ENCODE measurements at places on chromosomes 4 and X.

DNA sequence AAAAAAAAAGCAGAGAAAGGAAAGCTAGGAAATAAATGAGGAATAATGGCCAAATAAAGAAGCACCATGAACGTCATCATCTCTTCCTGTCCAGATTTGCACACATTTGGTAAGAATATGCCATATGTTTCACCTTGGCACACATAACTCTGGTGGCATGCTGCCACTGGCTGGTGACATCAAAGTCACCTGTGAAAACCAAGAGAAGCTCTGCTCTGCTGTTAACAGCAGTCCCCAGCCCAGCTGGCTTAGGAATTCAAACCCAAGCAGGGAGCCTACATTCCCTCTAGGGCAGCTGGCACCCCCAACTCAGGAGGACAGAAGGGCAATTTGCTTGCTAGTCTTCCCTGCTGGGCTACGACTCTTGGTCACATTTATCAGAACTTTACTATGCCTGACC, 77.6 kb downstream of the RASL11B start:
- DNase-seq, result no peak

DNA sequence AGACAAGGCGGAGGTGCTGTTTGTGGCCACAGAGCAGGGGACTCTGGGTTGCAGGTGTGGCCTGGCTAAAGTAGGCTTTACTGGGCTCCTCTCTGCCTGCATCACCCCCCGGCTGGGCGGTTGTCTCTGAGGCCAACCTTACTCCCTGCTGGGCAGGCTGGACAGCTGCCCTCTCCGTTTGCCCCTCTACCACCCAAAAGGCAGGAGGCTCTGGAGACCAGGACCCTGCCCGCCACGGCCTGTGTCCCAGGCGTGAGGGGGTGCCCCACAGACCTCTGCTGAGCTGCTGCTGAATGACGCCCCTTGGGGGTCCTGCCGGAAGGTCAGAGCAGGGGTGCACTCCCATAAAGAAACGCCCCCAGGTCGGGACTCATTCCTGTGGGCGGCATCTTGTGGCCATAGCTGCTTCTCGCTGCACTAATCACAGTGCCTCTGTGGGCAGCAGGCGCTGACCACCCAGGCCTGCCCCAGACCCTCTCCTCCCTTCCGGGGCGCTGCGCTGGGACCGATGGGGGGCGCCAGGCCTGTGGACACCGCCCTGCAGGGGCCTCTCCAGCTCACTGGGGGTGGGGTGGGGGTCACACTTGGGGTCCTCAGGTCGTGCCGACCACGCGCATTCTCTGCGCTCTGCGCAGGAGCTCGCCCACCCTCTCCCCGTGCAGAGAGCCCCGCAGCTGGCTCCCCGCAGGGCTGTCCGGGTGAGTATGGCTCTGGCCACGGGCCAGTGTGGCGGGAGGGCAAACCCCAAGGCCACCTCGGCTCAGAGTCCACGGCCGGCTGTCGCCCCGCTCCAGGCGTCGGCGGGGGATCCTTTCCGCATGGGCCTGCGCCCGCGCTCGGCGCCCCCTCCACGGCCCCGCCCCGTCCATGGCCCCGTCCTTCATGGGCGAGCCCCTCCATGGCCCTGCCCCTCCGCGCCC, 920 bp downstream of the HTT-AS start:
- no peak for DNase-seq

- DNase-seq, result peak; percentile 75
Observed at GRCh38 chrX:71533851-71534561, 1.1 kb downstream of the OGT start.

DNA sequence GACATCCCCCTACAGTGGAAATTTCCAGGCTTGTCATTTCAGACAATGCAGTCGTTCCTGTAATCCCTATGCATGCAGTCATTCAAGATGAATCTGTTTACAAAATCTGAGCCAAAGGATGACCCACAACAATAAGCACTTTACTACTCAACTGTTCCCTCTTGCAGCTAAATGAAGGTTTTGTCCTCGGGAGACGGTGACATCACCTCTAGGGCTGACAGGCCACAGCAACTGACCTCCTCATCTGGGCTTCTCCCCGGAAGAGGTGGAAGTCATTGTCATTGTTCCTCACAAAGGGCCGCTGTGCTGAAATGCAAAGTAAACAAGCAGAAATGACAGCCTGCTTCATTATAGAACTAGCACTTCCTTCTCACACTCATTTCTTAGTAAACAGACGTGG, 29.2 kb downstream of the CLRN2 start:
- DNase-seq, result no peak

DNA sequence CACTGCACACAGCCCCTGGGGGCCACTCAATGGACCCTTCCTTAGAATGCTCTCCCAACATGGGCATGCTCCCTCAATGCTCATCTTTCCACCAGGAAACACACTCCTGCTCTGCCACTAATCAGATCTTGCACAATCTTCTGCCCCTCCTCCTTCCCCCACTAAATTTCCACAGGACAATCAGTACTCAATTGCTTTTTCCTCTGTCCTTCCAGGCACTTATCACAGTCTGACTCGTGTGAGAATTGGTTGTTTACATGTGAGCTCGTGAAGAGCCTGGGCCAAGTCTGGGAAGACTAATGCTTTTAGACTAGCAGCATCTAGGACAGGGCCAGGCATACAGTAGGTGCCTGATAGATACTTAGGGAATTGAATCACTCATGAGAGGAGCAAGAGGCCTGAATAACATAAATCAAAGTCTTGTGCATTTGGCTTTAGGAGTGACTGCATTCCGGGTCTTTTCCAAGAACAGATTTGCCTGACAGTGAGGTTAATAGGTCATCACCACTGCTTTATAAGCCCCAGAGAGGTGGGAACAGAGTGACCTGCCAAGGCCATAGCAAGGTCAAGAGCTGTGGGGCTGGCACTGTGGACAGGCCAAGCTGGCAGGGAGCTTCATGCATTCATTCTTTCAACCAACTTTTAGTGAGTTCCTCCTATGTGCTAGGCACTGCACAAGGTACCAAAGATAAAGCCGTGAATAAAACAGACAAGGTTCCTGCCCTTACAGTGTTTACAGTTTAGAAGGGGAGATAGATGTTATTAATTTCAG, 55.0 kb downstream of the PRPS1 start:
- no peak for DNase-seq

- DNase-seq, result no peak
Observed at GRCh38 chrX:24759786-24760185, 66.1 kb downstream of the POLA1 start.

GRCh38 chr4:7171191-7171900, 21.0 kb upstream of the SORCS2 start:
- DNase-seq, result no peak

DNA sequence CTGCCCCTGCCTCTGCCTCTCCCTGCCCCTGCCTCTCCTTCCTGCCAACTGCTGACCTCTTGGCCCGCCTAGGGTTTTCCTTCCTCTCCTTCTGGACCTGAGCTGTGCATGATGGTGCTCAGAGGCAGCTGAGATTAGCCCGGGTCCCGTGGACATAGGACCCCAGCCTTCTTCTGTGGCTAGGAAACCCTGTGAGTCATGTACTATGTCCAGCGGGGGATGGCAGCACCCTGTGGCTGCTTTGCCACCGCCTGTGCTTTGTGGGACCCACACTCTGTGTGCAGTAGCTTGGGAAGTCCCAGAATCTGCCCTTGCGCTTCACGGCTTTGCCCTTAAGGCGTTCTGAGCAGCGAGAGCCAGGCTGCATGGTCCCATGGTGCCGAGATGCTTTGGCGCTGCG, 105.5 kb upstream of the PSAPL1 start:
- DNase-seq, result no peak

GRCh38 chr4:170729236-170729635, 639.5 kb upstream of the AADAT start:
- no peak for DNase-seq

DNA sequence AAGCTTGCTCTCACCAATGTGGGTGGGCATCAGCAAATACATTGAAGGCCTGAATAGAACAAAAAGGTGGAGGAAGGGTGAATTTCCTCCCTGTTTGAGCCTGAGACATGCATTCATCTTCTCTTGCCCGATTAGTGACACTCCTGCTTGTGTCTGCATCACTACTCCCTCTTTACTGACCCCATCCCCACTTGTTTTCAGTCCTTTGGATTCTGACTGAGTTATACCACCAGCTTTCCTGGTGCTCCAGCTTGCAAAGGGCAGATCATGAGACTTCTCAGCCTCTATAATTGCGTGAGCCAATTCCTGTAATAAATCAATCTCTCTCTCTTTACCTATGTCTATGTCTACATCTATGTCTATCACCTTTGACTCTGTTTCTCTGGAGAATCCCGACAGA, 47.4 kb upstream of the DYNLT3 start:
- no peak for DNase-seq

GRCh38 chr4:6917461-6918271, 8.0 kb downstream of the TBC1D14 start:
- no peak for DNase-seq

DNA sequence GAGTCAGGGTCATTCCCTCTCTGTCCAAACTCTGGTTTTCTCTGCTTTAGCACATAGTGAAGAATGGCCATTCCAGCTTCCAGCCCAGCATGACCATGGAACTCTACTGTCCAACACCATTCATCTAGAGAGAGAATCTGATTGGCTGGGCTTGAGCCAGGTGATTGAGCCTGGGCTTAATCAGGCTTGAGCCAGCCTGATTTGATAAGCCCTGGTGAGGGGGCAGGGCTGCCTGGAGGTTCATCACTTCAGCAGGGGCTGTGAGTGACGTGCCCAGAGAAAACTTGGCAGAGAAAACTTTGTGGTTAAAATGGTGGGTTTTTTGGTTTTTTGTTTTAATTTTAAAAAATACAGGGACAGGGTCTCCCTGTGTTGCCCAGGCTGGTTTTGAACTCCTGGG, 62.5 kb downstream of the KIAA0232 start:
- DNase-seq, result no peak

DNA sequence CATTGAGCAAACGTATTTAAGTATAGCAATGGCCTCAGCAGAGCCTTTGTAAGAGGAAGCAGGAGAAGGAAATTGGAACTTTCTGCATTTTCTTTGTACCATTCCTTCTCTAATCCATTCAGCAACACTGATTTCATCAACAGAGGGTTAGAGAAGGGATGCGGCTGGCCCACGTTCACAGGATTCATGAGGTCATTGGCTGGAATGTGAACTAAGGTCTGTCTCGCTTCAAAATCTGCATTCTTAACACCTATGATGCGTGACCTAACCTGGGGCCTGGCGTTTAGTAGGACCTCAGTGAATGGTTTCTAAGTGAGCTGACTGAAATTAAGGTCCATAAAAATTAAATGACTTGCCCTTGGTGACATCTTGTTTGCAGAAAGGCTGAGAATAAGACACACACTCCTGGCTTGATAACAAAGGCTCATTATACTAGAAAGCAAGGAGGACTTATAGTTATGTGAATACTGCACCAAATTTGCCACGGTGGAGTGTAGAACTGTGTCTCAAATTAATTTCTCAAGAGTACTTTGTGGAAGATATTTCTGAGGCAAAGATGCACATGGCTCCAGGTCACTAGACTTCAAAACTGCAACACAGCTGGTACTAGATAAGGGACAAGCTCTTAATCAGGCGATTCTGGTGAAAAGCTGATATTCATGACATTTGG, 25.4 kb downstream of the FGFBP1 start:
- no peak for DNase-seq

- no peak for DNase-seq
Observed at GRCh38 chrX:3181846-3182245, 140.6 kb downstream of the ARSF start.

GRCh38 chr4:144816668-144817067, 170.7 kb downstream of the HHIP start:
- no peak for DNase-seq

All from stimulated activated effector memory CD8-positive, alpha-beta T cell treated with anti-CD3 and anti-CD28 coated beads, Interleukin-12 subunit alpha, Interleukin-12 subunit beta, amount 100 ng/mL, for 72 hours (primary cell).